Activated CD4-positive, alpha-beta memory T cell treated with anti-CD3 and anti-CD28 coated beads, Interleukin-2, amount 10 ng/mL, durations not matched to agents 7 days and 5 days (primary cell): ENCODE measurements at places on chromosomes 4 and X.

DNA sequence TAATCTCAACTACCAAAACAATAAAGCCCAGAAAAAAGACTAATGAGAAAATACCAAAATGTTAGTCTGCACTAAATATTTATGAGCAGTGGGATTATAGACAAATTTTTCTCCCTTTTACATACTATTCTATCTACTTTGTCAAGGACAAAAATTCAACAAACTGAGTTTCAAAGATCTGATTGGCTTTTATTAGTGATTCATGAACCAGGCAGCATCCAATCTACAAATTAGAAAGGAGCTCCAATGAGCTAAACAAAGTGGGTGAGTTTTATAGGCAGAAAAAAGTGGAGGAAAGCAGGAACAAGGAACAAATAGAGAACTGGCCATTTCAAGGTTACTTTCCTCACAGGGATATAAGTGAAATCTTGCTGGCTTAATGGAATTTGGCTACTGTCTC lies 24.4 kb upstream of the SH3KBP1 start:
- H3K4me3 ChIP-seq, result no peak overlapping the region
- H3K27me3 ChIP-seq, result no peaks in the 10 kb centered on the region
- H3K4me1 ChIP-seq, result peaks cover 7% of the 10 kb centered on the region
- DNase-seq, result no peak
- H3K27ac ChIP-seq, result no peak overlapping the region

- H3K4me1 ChIP-seq, result peaks cover 5% of the 10 kb centered on the region
- H3K36me3 ChIP-seq, result peaks cover 15% of the 10 kb centered on the region
- no peak overlapping the region for H3K27ac ChIP-seq
- no peaks in the 10 kb centered on the region for H3K27me3 ChIP-seq
- DNase-seq, result no peak
These were observed 29.0 kb downstream of the CLOCK start for GRCh38 chr4:55517526-55518229.

- no peak overlapping the region for H3K27ac ChIP-seq
- no peaks in the 10 kb centered on the region for H3K36me3 ChIP-seq
- no peaks in the 10 kb centered on the region for H3K4me1 ChIP-seq
- H3K4me3 ChIP-seq, result no peak overlapping the region
- H3K27me3 ChIP-seq, result no peaks in the 10 kb centered on the region
- no peak for DNase-seq
These were observed 76.0 kb downstream of the PJA1 start for GRCh38 chrX:69089203-69089602.

DNA sequence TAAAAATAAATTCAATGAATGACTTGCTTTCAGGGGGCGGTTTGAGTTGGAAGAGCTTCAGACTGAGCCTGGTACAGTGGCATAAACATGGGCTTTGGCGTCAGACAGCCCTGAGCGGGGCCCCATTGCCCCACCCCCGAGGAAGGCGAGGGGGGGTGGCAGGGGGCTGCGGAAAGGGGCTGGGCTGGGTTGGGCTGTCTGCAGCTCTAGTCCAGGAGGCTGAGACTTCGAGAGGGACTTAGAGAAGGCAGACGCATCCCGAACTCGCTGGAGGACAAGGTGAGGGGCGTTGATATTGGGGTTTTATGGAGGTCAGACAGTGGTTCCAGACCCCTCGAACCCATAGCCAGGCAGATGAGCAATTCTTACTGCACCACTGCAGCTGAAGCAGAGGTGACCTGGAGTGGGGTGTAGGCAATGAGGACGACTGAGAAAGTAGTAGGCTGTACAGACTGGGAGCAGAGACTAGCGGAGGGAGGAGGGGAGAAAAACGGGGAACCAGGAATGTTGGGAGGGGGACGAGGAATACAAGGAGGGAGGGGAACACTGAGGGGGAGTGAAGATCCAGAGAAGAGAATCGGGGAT lies at the start of gene MAGED2:
TSS of gene MAGED2 (plus strand) at position 222 of the 585 bp plus-strand sequence. CDS start 1,587 bp downstream, outside the sequence.
- peaks cover 10% of the 10 kb centered on the region for H3K27me3 ChIP-seq
- H3K4me3 ChIP-seq, result peak within 1 kb of the TSS; percentile 84
- H3K36me3 ChIP-seq, result peaks cover 21% of the 10 kb centered on the region
- H3K27ac ChIP-seq, result peak within 1 kb of the TSS; percentile 87
- H3K4me1 ChIP-seq, result peaks cover 30% of the 10 kb centered on the region
